ENCODE measurements at places on chromosomes 1 and 21. TPM values are rescaled to one million over a fixed set of nuclear protein-coding genes. Genes with fewer than 3 reads are reported as not detected.

- no peak for DNase-seq
Measured at GRCh38 chr1:112723511-112723839, 8.3 kb upstream of the PPM1J start.

GRCh38 chr1:237025358-237026074 is 16.5 kb upstream of the RYR2 start:
- no peak for DNase-seq

GRCh38 chr1:232944347-232944746 is 6.1 kb upstream of the NTPCR start:
- no peak for DNase-seq

GRCh38 chr1:40799351-40799867 is 15.8 kb downstream of the KCNQ4 start:
- DNase-seq = no peak

The ADAMTSL4 gene
- total RNA-seq = 0.23 TPM

The C1orf87 gene
- total RNA-seq = not detected

The TTC34 gene
- 4.9 TPM for total RNA-seq

DNA sequence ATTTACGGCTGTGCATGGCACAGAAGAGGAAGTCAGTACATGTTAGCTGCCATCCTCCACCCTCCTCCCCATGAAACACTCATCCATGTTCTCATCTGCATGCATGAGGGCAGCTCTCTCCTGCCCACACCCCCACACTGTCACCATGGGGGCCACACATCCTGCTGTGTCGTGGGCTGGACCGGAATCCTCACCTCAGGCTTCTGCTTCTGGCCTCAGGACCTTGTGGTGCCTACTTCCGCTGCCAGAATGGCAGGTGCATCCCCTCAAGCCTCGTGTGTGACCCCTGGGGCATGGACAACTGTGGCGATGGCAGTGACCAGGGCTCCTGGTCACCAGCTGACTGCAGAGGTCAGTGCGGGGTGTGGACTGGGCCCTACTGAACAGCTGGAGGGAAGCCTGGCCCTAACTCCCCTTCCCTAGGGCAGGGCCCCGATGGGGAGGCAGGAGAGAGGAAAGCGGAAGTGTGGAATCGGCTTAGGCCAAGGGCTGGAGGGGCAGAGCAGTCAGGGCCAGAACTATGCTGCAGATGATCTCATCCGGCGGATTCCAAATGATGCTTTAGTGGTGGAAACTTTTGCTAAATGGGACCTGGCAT is 3.8 kb downstream of the LDLRAD2 start:
- no peak for DNase-seq

DNA sequence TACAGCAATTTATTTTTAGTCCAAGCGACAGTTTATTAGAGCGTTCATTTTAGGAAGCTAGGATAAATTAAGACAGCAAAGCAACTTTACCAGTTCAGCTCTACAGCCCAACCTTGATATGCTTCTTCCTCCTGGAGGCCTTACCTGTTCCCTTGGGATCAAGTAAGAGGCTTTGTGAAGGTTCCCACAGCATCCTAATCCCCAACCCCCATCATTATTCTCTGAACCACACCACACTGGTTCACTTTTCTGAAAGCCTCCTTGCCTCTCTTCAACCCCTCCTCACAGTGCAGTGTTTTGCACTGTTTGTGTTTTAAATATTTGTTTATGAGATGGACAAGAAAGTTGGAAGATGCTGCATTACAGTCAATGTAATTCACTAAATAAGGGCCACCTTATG is 126.3 kb upstream of the CXADR start:
- no peak for DNase-seq

The COL11A1 gene
- not detected for total RNA-seq

- DNase-seq = no peak
Measured at GRCh38 chr1:221016751-221017150, 137.5 kb downstream of the HLX start.

Measured in CD4-positive, alpha-beta memory T cell (primary cell).